Left ventricle myocardium superior (tissue), 1 donor: ENCODE measurements at places on chromosomes 12 and 14. TPM values are rescaled to one million over a fixed set of nuclear protein-coding genes. Genes with fewer than 3 reads are reported as not detected.

The CLEC4C gene
- total RNA-seq = not detected

The NPAS3 gene
- 1.1 TPM for total RNA-seq

The ABCD2 gene
- total RNA-seq = 8.5 TPM

The SLC17A8 gene
- not detected for total RNA-seq

The ABCC9 gene
- 83.1 TPM for total RNA-seq
